GM12891 (cell line): ENCODE measurements at places on chromosomes 6 and 20.

GRCh38 chr20:431012-431904, 23.2 kb downstream of the RBCK1 start:
- DNase-seq: no peak

DNA sequence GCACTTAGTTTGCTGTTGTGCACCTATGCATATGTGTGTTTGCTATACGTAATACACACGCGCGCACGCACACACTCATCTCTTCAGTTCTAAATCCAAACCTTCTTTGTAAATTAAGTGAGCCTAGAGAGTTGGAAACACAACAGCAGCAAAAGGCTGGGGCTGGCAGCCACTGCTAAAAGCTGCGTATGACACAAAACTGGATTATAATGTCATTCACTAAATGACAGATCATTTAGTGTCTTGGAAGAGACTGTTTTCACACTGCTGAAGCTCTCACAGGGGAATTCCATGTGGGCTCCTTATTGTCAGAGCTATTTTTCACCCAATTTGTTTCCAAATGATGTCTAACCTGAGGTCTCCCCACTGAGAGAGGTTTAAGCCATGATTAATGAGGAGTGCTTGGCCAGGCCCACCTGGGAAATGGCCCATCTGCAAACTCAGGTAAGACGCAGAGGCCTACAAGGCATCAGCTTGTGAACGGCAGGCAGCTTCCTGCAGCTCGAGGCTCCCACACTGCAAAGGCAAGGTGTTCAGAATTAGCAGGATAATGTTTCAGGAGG, 94.2 kb downstream of the OLIG3 start:
- no peak for DNase-seq

GRCh38 chr20:389220-389619, 8.7 kb downstream of the TRIB3 start:
- DNase-seq: no peak

GRCh38 chr20:38674092-38674764, 50.1 kb upstream of the SLC32A1 start:
- peak; percentile 73 for DNase-seq

DNA sequence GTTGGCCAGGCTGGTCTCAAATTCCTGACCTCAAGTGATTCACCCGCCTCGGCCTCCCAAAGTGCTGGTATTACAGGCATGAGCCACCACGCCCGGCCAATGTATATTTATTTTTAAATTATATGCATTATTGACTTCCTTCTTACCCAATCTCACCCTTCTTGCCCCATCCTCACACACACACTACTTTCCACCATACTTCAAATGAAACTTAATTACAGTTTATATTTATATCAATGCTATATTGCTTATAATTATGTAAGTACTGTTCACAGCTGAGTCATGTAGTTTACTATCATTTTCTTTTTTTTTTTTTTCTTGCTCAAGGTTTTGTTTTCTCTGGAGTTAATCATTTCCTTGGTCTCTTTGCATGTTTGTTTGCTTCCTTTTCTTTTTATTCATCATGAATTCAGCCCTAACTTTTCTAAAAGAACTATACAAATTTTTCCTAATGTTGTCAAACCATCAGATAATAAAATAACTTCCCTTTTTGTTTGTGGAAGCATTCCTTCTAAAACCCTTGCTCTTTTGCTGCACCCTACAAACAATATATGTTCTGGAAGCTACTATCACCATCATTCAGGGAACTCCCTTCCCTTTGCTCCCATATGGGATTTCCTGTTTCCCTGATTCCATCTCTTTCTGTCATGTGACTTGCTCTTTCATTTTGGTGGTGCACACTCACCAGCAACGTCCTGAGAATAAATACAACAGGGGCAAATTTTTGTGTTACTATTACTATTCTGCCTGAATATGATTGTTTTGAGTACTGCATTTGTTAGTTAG, 201.7 kb upstream of the SASH1 start:
- no peak for DNase-seq

GRCh38 chr6:164045082-164045481, 630.6 kb downstream of the QKI start:
- DNase-seq: no peak

- no peak for DNase-seq
These were observed 64.7 kb upstream of the GATA5 start for GRCh38 chr20:62540504-62540903.

DNA sequence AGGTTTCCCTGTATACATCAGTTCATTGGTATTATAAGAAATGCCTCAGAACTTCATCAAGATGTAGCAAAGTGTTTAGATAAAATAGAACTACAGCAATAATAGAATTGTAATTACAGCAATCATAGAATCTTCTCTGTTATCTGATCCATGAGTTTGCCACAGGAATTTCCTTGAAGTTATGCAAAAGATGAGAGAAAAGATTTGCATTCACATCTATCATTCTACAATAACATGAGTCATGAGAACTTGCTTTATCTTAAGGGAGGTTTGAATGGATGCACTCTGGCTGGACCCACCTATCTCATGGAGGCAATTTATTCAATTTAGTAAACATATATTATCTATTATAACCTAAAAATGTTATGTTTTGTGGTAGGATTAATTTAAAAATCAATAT, 329.8 kb upstream of the EPHA7 start:
- DNase-seq: no peak

GRCh38 chr6:83838727-83839126, 14.4 kb upstream of the RIPPLY2 start:
- DNase-seq: no peak

GRCh38 chr20:23023621-23024177, 11.4 kb upstream of the SSTR4 start:
- DNase-seq: no peak

GRCh38 chr20:63124092-63124781, 91.7 kb downstream of the YTHDF1 start:
- DNase-seq: no peak

GRCh38 chr20:53579581-53580375, 13.9 kb downstream of the ZNF217 start:
- no peak for DNase-seq

DNA sequence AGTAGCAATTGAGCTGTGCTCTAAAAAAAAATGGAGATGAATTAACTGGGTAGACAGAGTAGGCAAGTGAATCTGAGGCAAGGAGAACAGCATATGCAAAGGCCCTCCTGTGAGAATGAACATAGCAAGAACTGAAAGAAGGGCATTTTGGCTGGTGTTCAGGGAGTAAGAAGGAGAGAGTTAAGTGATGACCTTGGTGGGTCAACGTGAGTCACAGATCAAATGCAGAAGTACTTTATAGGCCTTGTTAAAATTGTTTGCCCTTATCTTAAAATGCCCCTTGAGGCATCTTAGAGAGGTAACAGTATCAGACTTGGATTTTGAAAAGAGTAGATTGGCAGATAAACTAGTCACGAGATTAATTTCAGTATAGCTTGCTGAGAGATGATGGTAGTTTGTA, 24.5 kb downstream of the NDUFAF5 start:
- DNase-seq: no peak

GRCh38 chr6:8100159-8100854, 2.0 kb downstream of the EEF1E1 start:
- DNase-seq: no peak

DNA sequence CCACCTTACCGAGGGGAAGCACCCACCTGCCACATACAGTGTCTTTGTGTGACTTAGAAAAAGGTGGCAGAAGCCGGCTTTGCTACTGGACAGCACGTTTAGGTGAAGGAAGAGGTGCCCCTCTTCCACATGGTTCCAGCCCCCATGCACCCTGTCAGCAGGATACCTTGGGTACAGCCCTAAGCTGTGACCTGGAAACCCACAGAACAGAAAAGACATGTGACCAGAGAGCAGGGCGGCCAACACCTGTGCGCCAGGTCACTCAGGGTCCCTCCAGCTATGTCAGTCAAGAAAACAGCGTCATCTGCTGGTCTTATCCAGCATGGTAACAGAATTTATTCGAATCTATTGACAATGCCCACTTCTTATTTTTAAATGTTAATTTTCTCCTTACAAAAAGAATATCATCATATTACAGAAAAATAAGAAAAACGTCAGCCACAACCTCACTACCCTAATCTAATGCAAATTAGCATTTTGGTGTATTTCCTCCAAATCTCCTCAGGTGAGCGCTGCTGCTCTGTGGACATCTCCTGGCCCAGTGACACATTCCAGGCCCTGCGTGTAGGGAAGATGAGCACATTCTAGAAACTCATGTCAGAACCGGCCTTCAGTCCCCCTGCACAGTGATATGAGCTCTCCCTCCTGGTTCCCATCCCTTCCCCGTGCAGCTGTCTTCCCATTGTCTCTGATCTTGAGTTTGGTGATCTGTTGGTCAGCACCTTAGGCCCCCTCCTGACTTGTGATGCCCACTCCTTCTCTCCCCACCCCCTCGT, 37.2 kb downstream of the GTF2H5 start:
- no peak for DNase-seq

GRCh38 chr20:50238081-50238800, 47.6 kb downstream of the CEBPB start:
- DNase-seq: no peak

DNA sequence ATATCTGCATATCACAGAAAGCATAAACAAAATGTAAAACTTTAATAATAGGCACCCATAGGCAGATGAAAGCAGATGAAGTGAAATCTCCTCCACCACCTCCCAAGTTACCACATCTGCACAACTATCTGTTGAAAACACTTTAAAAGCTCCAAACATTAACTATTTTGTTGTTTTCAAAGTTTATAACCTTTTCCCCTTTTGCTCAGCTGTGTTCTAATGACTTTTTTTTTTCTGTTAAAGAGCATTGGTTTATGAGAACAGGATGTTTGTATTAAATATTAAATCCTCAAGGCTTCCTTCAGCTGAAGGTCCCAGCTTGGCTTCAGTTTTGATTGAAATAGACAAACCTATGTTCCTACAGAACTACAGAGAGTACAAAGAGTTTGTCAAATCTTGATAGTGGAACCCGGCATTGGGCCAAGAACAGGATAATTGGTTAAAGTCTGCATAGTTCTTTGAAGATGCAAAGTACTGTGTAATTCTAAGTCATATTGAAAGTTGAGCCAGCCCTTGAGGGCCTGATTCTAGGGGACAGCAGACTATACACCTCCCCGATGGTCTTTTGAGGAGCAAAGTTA, 255.1 kb upstream of the JAG1 start:
- DNase-seq: no peak

DNA sequence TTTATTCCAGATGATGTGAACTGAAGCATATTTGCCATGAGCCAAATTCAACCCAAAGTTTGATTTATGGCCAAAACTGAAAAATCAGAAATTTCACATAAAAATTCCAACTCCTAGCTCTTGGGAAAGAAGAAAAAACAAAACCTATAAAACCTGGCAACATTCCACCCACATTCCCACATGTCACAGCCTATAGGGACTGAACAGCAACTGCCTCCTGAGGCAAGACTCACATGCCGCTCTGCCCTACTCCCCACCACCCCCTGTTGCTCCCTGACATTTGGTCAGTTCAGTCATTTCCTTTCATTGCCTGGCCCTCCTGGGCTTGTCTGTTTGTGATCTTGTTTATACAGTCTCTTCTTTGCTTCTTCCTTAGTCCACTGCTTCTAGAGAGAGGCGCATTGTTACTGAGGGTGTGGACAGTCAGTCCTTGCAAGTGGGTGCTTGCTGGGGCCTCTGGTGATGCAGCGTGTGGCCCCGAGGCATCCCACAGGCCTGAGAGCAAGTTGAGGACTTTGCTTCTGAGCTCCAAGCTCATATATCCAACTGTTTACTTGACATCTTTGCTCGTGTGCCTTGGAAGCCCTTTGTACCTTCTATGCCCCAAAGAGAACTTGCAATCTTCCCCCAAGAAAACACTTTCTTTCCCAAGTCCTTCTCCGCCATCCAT, 31.4 kb downstream of the NFATC2 start:
- DNase-seq: no peak

- DNase-seq: no peak
These were observed 56.0 kb upstream of the TMEM181 start for GRCh38 chr6:158503846-158504245.

DNA sequence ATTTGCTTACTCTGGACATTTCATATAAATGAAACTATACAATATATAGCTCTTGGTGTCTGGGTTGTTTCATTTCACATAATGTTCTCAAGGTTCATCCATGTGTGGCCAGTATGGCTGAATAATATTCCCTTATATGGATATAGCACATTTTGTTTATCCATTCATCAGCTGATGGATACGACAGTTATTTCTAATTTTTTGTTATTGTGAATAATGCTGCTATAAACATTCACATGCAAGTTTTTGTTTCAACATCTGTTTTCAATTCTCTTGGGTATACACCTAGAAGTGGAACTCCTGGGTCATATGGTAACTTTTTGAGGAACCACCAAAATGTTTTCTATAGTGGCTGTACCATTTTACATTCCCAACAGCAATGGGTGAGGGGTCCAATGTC, 101.1 kb downstream of the CDK19 start:
- no peak for DNase-seq

DNA sequence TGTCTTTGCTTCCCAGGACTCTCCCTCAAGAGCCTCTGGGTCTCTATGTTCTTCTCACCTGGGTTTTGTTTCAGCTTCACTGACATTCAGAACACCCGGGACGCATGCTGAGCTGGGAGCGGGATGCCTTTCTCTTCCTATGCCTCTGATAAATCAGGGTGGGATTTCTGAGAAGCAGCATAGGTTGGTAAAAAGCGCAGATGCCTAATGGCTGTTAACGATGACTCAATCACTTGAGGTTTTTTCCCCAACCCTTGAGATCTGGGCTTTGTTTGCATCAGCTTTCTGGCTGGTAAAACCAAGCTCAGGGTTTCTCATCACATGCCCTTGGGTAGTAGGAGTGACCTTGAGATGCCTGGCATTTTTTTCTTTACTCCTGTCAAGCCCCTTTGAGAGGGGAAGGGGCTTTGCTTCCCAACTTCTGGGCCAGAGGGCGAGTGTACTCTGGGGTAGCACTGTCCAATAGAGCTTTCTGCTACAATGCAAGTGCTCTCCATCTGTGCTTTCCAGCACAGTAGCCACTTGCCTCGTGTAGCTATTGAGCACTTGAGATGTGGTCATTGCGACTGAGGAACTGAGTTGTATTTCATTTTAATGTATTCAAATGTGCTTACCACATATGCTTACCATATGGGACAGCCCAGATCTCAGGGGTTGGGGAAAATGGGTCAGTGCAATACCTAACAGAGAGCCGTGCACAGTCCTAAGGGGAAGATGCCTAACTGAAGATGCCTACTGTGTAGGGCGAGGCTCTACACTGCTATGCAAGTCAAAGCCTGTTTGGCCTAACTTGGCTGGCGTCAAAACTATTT, 69.1 kb downstream of the PPP1R14C start:
- DNase-seq: no peak

DNA sequence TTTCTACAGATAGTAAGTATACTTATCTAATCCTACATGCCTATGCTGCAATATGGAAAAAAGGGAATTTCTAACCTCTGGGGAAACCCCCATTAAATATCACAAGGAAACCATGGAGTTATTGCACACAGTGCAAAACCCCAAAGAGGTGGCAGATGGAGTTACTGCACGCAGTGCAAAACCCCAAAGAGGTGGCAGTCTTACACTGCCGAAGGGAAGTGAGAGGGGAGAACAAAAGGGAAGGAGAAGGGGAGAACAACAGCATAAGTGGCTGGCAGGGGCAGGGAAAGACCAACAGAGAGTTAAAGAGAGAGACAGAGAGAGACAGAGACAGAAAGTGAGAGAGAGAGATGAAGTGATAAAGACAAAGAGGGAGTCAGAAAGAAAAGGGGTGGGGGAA, 43.8 kb upstream of the EIF2S2 start:
- no peak for DNase-seq

- DNase-seq: no peak
These were observed 197.6 kb downstream of the GMDS start for GRCh38 chr6:2047855-2048254.

- no peak for DNase-seq
These were observed 174.8 kb downstream of the CDH26 start for GRCh38 chr20:60132827-60133670.
